ENCODE measurements at places on chromosomes 4 and X.

GRCh38 chrX:2547736-2548135, 47.0 kb upstream of the DHRSX start:
- DNase-seq = no peak

GRCh38 chrX:110569506-110569905, 210.9 kb downstream of the RTL9 start:
- no peak for DNase-seq

GRCh38 chrX:101655534-101655933, 4.1 kb downstream of the ARMCX2 start:
- DNase-seq = no peak

GRCh38 chr4:25842229-25842845, 20.5 kb downstream of the SEL1L3 start:
- DNase-seq = no peak

- peak; percentile 63 for DNase-seq
These were observed 1.1 kb downstream of the HCFC1 start for GRCh38 chrX:153970357-153971123.

DNA sequence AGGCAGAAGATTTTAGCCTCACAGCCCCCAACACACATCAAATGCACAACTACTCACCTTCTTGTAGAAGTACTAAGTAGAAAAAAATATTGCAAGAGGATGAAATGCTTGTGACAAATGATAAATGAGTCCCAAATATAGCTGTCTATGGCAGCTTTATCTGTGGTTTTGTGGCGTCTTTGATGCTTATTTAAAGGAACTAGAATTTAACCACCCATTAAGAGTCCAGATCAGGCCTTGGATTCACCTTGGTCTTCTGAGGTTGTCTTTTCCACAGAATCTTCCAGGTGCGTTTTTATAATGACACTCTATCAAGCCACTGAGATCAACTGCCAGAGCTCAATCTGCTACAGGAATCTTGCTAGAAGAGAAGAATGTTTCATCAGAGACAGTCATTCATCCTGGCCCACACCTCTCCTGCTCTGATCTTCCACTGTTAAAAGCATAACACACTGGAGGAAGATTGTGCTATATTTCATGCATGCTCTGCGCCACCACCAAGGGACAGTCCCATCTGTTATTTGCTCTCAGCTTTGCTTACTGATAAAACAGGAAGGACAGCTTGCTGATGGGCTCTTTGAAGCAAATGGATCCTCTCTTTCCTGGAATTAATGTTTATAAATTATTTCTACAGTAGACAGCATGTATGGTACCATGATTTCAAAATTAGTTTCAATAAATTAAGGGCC, 144.1 kb downstream of the SLC7A11 start:
- no peak for DNase-seq

GRCh38 chr4:84677093-84677492, 94.2 kb downstream of the CDS1 start:
- no peak for DNase-seq

GRCh38 chr4:86664959-86665358, 70.8 kb downstream of the PTPN13 start:
- DNase-seq = peak; percentile 28

DNA sequence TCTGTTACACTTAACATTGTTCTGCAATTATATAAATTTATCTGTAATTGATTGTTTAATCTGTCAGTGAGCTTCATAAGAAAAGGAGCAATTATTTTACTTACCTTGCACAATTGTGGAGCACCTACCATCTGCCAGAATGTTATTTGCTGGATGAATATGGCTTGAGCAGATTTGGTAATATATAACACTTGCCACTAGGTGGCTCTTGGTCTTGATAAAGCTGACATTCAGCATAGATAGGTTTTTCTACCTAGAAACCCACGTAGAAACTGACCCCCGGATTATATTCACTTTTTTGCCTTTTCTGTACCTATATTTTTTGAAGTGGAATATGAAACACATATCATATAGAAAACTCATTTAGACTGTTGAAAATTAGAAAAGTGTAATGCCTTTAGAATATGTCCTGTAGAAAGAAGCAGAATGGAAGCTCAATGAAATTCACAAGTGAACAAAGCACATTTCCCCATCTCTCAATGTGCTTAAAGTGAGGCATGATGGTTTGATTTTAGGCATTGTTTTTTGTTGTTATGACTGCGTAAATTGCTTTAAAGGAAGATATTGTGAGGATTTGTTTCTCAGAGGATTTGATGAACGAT, 9.5 kb downstream of the RBPJ start:
- DNase-seq = no peak

DNA sequence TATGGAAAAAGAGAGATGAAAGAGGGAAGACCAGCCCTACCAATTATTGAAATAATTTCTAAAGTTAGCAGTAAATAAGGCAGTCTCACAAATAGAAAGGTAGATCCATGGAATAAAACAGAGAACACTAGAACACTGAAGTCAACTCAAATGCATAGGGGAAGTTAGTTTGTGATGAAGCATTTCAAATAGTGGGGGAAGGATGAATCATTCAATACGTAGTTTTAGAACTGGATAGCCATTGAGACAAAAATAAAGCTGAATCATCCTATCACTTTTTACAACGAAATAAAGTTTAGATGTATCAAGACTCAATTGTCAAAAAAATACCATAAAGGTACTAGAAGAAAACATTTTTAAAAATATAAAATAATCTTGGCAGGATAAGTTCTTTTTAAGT, 143.2 kb upstream of the DGKK start:
- DNase-seq = no peak

DNA sequence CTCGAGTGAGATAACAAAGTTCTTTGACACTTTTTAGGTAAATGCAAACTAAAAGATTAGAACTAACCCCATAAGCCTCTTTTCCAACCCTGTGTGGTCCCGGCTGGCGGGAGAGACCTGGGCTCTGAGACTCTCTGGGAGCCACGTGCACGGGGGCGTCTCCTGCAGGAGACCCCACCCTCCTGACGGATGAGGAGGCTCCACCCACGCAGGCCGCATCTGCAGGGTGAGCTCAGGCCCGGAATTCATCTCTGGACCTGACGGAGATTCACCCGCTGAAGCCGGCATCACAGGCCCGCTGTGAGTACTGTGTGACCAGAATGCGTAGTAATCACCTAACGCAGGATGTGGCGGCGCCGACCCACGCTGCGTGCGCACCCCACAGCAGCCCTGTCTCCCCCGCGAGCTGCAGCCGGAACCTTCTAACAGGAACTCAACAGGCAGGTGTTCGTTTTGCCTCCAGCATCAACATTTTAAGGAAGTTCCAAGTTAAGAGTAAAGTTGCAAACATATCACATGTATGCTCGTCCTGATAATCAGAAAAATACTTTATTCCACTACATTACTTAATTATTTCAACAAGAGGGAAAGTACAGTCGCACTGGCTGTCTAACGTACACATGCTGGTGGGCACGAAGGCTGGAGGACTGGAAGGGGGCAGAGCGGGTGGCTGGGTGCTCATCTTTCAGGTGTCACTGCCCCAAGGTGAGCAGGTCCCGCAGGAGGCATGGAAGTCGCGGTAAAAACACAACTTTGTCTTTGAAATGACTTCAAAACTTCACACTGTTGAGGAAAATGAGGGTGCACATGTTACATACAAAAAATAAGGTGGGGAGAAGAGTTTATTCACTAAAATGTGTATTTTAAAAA, 44.5 kb downstream of the FGFRL1 start:
- DNase-seq = no peak

DNA sequence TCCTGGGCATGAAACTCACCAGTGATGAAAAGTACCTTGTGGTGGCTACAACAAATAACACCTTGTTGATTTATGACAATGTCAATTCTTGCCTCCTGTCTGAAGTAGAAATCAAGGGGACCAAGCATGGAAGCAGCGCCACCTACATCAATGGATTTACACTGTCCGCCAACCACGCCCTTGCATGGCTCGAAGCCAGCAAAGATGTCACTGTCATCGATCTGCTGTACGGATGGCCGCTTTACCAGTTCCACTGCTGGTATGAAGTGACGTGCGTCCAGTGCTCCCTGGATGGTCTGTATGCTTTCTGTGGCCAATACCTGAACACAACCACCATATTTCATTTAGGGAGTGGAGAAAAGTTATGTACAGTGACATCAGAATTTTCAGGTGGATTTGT, 200.5 kb downstream of the NWD2 start:
- no peak for DNase-seq

- no peak for DNase-seq
These were observed 15.9 kb upstream of the ZIC3 start for GRCh38 chrX:137549851-137550664.

DNA sequence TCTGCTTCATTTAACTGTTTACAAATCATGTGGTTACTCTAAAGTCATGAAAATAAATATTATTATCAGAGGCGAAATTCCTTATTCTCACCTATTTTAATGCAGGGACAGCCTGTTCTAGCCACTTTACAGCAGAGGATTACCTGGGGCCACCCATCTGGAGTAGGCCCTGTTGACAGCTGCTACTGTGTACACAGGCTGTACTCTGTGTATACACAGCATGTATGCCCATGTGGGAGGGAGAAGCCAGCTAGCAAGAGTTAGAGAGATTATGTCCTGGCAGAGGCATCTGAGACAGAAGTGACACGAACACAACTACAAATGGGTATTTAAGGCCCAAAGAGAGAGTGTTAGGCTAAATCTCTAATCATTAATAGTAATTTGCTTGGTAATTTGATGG, 62.1 kb downstream of the GPRIN3 start:
- no peak for DNase-seq

GRCh38 chrX:87636533-87636932, 118.9 kb downstream of the KLHL4 start:
- DNase-seq = no peak

- peak; percentile 0 for DNase-seq
These were observed 102.9 kb downstream of the TSPAN7 start for GRCh38 chrX:38664285-38664684.

DNA sequence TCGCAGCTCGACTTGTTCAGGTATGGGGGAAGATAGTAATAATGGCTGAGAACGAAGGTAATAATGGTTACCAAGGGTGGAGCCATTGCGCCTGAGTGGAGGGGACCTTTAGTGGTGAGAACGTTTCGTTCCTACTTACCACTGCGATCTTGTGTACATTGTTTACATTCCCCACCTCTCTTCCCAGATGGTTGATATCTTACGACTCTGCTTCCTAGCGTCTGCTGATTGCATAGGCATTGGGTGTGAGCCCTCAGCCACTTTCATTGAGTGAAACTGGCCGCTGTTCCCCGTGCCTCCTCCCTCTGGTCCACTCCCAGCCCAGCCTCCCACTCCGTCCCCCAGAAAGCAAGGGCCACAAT, 850 bp downstream of the IGBP1 start:
- DNase-seq = no peak

DNA sequence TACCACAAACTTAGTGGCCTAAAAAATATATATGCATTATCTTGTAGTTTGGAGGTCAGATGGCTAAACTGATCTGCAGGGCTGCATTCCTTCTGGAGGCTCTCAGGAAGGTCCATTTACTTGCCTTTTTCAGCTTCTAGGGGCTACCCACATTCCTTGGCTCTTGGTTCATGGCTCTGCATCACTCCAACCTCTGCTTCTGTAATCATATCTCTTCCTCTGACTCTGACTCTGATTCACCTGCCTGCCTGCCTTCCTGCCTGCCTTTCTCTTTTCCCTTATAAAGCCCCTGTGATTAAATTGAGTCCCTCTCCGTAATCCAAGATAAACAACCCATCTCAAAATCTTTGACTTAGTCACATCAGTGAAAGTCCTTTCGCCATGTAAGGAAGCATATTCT, 25.0 kb upstream of the FRMPD4 start:
- no peak for DNase-seq

GRCh38 chr4:143488687-143489086, 24.8 kb upstream of the SMARCA5 start:
- no peak for DNase-seq

DNA sequence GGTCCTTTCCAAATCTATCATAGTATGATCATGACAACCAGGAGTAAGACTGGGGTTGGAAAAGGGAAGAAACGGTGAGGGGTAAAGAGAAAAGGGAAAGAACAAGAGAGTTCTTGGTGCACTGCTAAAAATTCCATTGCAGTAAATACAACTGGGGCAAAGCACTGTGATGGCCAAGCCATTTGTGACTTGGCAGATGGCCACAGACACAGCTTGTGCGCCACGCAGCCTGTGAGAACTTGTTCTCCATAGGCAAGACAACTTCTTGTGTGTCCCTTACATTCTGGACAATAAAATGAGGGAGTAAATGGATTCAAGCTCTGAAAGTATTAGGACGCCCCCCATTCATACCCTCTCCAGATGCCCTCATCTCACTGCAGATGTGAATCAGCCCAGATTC, 10.9 kb downstream of the MFAP3L start:
- DNase-seq = no peak

DNA sequence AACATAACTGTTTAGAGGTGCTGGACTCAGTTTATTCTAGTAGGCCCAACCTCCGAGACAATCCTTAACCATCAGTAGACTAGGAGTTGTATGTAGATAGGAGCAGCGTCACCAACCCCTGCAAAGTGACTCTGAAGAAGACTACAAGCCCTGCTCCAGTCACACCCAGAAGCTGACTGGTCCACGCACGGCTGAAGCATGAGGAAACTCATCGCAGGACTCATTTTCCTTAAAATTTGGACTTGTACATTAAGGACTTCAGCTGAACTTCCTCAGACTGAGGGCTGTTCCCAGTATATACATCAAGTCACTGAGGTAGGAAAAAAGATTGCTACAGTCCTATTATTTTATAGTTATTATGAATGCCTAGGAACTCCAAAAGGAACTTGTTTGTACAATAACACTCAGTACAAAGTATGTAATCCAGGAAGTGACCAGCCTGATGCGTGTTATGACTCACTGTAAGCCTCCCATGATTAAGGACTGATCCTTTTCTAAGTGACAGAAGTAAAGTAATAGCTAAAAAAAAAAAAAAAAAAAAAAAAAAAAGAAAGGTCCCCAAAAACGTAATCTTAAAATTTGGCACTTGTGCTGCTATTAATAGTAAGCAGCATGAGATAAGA, 41.6 kb upstream of the UGT2B7 start:
- peak; percentile 14 for DNase-seq

- no peak for DNase-seq
These were observed 122.0 kb upstream of the PUDP start for GRCh38 chrX:7269991-7270390.

GRCh38 chrX:1537031-1537715, at the start of gene P2RY8:
Gene P2RY8, minus strand, starts transcription at chrX:1537185. Its CDS starts 70,627 bp downstream, at chrX:1466558.
- DNase-seq = no peak

DNA sequence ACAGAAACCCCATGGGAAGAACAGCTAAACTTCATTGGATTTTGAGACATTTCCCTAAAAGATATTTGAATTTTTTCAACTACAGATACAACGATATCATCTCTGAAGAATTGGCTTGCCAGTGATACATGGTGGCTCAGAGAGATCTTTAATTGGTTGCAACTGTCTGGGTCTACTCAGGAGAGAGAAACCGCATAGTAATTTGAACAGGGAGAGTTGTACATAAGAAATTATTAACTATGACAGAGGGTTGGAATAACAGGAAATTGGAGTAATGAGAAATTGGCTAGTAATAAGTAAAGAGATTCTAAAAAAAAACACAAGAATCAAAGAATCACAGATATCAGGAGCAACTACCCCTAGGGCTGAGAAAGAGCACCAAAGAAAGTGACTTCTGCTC, 118.4 kb downstream of the KLHL13 start:
- no peak for DNase-seq

All from AG09319 (cell line).